ENCODE measurements at places on chromosomes 5 and 9.

DNA sequence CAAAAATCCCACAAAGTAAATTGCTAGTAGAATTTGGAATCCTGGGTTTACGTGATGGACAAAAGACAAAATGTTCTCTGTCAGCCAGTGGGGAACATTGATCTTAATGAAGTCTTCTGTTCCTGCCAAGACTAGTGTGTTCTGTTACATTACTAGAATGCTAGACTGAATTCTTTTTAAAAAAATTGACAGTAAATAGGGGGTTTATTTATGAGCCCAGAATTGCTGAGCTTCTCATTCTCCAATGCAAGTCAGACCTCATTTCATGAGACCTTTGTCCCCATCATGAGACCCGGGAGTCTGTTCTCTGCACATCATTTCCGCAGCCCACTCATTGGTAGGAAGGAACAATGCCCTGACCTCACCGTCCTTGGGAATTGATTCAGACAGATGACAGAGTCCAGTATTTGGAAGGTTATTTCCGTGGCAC is 173.8 kb upstream of the OTULINL start:
- DNase-seq: no peak

DNA sequence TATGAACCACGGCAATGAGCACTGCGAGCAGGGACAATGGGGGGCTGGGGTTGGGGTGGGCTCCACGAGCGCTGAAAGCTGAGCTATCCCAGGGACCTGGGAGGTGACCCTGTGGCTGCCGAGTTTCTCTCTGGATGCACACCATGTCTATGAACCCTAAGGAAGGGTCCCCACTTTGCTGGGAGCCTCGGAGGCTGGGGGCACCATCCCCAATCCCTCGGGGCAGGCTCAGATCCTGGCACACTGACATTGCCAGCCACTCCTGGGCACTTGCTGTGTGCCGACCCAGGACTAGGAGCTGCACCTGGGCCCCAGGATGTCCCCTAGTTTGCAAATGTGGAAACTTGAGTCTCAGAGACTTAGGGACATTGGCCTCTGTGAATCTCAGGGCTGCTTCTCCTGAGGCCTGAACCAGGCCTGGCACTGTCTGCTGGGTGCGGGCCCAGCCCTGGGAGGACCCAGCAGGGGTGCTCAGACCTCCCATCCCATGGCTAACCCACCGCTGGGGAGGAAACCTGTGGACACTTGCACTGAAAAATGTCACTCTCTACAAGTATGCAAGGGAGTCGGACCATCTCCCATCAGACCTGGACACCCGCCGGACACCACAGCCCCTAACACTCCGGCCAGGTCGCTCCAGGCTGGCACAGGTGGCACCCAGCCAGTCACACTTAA is 13.0 kb upstream of the CAMSAP1 start:
- DNase-seq: no peak

DNA sequence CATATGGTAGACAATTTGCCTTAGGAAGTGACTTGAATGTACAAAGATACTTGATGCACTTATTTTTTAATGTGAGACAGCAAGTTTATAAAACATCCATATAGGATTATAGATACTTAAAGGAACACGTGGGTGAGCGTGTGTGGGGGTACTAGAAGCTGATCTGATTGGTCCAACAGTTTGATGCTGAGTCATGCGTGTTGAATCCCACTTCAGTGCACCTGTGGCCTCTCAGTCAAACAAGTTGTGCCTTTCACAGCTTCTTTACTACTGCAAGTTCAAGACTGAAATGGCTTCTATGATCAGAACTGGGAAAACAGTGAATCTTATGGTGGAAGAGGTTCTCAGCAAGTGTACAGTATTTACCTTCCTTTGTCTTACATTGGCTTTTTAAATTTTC is 98.9 kb downstream of the MAP1B start:
- DNase-seq: no peak

GRCh38 chr5:106780355-106780754 is 890.4 kb downstream of the EFNA5 start:
- DNase-seq: no peak

- DNase-seq: no peak
Observed at GRCh38 chr5:134851307-134851923, 5.6 kb downstream of the C5orf24 start.

GRCh38 chr9:109816490-109816889 is 36.5 kb downstream of the PALM2AKAP2 start:
- DNase-seq: no peak

DNA sequence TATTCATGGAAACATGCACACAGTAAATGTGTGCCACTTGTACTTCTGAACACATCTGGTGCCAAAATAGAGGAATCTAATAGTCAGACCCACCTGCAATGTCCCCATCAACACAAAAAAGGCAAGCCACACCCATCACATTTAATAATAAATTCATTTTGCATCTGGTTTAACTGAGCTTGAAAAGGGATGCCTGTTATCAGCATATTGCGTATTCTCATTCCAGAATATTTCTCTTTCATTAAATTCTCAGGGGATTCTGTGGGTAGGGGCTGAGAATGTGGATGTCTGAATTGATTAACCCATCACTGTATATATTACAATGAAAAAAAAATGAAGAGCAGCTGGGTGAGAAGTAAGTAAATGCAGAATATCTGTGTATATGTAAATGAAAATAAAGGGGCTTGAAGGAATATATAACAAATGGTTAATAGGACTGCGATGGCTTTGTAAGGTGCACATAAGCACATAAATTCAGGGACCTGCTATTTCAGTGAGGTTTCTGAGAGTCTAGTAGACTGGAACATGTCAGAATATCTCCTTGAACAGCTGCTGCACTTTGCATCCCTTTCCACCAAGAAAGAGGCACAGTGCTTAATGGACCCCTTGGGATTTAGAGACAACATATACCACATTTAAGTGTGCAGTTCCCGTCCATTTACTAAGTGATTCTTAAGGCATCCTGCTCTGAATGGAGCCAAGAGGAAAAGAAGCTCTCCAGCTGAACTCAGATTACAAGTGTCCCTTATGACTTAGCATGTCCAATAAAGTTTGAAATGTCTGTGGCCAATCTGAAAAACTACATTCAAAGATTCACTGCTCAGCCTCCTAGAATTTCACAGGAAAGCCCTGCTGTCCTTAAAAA is 104.1 kb upstream of the NIPBL start:
- no peak for DNase-seq

- DNase-seq: no peak
Observed at GRCh38 chr5:92605591-92605990, 975.4 kb downstream of the NR2F1-AS1 start.

GRCh38 chr5:15285901-15286583 is 213.9 kb upstream of the FBXL7 start:
- no peak for DNase-seq

- DNase-seq: peak; percentile 7
Observed at GRCh38 chr5:112174959-112175594, 244.0 kb downstream of the EPB41L4A start.

Data from NCI-H1092 (cell line).